ENCODE measurements at places on chromosomes 7 and 10.
A peak's percentile ranks its signal among the peaks of the same experiment; 100 is the strongest.

- no peak for DNase-seq
Observed at GRCh38 chr10:85537561-85537960, 829.0 kb downstream of the GRID1 start.

DNA sequence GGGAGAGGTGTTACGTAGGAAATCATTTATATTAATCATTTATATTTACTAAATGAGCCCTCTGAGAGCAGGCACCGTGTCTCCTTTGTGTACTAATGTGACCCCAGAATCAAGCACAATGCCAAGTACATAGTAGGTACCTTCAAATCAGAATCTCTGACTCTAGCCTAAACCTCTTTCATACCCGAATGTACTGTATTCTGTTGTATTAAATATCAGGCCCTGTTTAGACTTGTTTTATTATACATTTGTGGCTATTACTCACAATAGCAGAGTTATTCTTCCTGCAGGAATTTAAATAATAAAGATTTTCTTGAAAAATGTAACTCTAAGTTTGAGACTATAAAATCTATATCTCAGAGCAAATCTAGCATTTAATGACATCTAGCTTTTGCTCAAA lies 297.3 kb downstream of the EXOC4 start:
- DNase-seq, result no peak

GRCh38 chr7:106367664-106368063 lies 82.9 kb upstream of the NAMPT start:
- no peak for DNase-seq

DNA sequence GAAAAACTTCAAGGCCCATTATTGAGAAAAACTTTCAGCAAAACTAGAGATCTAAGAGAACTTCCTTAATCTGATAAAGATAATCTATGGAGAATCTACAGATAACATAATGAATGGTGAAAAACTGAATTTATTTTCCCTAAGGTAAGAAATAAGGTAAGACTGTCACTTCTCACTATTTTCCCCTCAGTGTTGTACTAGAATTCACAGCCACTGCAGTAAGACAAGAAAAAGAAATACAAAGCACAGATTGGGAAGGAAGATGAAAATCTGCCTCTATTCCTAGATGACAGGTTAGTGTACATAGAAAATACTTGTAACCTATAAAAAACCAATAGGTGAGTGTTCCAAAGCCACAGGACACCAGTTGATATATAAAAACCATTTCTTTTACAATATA lies 220.7 kb upstream of the SHH start:
- DNase-seq, result no peak

GRCh38 chr10:44306147-44306710 lies 78.7 kb downstream of the CXCL12 start:
- no peak for DNase-seq

- peak; percentile 11 for DNase-seq
Observed at GRCh38 chr10:133608855-133609254, 17.7 kb downstream of the FRG2B start.

- no peak for DNase-seq
Observed at GRCh38 chr10:118408181-118408580, 66.1 kb upstream of the FAM204A start.

GRCh38 chr7:2853147-2853546 lies 9.0 kb upstream of the GNA12 start:
- no peak for DNase-seq

DNA sequence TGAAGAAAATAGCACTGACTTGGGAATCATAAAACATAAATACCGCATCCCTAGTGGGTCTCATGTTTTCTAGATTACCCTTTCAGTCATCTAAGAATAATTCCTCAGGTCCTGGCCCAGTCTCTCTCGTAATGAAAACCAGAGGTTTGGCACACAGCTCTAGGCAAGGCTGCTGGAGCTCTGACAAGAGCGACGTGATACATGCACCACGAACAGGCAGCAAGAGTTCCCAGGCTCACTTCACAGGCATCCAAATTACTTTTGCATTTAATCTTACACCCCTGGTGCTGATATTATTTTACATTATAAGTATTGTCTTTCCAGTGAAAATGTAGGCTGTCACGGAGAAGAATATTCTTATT lies 105.2 kb downstream of the THSD7A start:
- DNase-seq, result no peak

- DNase-seq, result no peak
Observed at GRCh38 chr10:116183733-116184511, 89.1 kb downstream of the GFRA1 start.

GRCh38 chr10:91909117-91909677 lies at the start of gene FGFBP3:
Gene FGFBP3 (minus strand): TSS chr10:91909486. CDS start chr10:91908969, 517 bp downstream.
- no peak for DNase-seq

DNA sequence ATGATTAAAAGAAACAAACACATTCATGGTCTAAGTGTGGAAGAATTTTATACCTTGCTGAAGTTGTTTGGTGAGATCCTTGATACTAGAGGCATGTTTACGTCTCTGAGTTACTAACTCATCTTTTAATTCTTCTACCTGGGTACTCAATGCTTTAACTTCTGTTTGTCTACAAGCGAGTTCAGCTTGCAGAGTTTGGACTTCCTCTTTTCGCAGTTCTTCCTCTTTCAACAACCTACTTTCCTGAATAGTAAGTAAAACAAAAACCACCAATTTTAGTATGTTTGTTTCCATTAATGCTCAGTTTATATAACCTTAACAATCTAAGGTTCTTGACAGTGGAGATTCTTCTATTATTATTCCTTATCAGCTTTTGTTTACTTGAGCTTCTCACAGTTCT lies 42.9 kb downstream of the CCDC186 start:
- DNase-seq, result peak; percentile 37

- DNase-seq, result no peak
Observed at GRCh38 chr7:132077971-132078685, 498.1 kb downstream of the PLXNA4 start.

- DNase-seq, result no peak
Observed at GRCh38 chr10:92760609-92761008, 70.9 kb downstream of the HHEX start.

DNA sequence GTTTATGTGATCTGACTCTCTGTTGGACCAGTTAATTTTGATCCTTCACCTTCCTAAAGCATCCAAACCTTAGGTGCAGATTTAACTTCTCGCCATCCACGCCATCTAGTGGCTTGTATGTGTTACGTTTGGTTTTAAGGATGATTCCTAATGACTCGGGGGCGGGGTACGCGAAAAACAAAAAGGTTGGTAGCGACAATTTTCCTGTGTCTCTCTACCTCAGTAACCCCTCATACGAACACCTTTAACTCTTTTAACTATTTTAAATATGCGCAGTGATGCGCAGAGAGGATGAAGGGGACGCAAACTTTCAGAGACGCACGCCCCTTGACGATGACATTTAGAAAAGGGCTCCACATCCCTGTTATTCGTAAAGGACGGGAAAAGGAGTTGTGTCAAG lies 714 bp upstream of the KCND2 start:
- DNase-seq, result peak; percentile 4

DNA sequence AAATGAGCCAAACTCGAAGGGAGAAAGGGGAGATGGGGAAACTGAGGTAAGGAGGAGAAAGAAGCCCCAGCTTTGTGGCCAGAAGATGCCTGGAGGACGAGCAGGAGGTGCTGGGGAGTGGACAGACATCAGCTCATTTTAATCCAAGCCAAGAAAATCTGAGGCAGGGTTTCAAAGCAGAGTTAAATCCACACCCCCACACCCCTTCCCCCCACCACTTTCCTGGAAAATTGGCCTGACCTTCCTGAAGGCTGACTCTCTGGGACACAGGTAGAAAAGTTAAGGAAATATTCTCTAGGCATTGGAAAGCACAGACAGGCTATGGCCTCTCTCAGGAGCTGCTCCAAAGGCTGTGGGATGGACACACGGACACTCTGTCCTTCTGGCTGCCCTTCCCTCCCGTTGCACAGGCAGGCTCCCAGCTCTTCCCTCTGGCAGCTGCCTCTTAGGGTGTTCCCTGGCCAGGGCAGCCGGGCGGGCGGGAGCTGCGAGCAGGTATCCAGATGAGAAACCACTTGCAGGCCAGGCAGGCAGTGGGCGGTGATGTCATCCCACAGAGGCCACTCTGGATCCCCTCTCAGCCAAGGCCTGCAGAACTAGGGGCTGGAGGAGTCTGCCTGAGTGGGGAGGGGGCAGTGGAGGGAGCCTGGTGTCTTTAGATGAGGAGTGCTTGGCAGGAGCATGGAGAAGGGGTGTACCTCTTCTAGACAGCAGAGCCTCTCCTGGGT lies 171.8 kb downstream of the NEURL1 start:
- no peak for DNase-seq

- no peak for DNase-seq
Observed at GRCh38 chr10:96255549-96256333, 15.6 kb downstream of the BLNK start.

- peak; percentile 82 for DNase-seq
Observed at GRCh38 chr10:128147064-128147463, 20.8 kb upstream of the MKI67 start.

DNA sequence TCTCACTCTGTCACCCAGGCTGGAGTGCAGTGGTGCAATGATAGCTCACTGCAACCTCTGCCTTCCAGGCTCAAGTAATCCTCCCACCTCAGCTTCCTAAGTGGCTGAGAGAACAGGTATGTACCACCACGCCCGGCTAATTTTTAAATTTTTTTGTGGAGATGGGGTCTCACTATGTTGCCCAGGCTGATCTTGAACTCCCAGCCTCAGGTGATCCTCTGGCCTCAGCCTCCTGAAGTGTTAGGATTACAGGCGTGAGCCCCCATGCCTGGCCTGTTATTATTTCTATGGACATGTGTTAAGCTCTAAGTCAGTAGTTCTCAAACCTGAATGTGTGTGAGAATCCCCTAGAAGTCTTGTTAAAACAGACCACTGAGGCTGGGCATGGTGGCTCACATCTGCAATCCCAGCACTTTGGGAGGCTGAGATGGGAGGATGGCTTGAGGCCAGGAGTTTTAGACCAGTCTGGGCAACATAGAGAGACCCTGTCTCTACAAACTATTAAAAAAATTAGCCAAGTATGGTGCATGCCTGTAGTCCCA lies 24.5 kb downstream of the TMEM270 start:
- no peak for DNase-seq

DNA sequence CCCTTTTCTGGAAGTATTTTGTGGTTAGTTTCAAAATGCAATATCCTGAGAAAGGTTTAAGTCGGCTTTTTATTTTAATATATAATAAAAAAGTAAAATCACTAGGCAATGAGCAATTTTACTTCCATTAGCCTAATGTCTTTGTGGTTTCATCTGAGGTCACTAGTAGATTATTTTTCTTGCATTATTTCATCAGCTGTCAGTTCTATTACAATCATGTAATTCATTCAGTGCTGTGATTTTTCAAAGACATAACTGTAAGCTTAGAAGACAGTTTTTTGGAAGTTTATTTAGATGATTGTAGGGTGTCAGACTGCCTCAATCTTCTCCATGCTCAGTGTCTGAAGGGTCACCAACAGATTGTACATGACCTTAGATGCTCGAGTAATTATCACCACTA lies 568.0 kb upstream of the GALNT17 start:
- no peak for DNase-seq

DNA sequence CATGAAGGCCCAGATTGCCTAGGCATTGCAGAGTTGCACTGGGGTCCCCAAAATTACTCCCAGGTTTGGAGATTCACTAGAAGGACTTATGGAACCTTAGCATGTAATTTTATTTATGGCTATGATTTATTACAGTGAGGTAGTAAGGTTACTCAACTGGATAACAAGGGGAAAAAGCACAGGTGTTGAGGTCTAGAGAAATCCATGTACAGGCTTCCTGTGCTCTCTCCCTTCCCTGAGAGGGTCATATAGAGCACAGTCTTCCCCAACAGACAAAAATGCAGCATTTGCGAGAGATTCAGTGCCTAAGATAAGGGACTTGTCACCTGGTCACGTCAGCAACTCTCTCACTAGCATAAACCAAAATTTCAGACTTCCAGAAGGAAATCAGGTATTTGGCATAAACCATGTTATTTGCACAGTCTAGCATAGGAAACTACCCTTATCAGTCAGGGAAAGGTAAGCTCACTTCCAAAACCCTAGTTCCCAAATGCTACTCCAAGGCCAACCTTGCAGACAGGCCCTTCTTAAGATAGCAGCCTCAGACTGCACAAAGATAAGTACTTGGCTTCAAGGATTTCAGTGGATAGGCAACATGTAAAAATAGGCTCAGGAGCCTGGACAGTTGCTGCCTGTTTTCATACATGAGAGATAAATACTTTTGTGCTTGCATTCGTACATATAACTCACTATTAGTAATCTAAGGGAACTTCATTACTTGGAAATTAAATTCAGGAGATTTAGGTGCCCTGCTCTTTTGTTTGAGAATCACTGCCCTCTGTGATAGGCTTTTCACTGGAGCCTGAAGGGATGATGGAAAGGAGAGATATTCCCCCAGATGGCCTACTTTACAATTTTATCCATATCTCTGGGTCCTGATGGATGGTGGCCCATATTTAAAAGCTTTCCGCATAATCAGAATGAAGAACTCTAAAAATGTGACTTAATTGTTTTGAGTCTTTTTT lies 378.4 kb upstream of the LRGUK start:
- DNase-seq, result no peak

DNA sequence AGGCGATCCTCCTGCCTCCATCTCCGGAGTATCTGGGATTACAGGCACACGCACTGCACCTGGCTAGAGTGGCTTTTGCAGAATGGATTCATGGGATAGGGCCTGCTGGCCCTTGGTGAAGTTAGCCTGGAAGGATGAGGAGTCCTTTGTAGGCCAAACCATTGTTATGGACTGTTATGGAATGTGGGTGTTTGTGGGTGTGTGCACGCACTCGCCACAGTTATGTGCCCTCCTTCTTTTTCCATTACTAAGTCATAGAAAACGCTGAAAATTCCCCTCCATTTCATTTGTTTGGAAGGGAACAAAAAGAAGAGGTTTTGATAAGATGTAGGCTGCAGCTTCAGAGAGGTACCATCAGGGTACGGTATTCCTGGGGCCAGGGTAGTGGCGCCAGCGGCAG lies 15.0 kb downstream of the ZNF862 start:
- no peak for DNase-seq

DNA sequence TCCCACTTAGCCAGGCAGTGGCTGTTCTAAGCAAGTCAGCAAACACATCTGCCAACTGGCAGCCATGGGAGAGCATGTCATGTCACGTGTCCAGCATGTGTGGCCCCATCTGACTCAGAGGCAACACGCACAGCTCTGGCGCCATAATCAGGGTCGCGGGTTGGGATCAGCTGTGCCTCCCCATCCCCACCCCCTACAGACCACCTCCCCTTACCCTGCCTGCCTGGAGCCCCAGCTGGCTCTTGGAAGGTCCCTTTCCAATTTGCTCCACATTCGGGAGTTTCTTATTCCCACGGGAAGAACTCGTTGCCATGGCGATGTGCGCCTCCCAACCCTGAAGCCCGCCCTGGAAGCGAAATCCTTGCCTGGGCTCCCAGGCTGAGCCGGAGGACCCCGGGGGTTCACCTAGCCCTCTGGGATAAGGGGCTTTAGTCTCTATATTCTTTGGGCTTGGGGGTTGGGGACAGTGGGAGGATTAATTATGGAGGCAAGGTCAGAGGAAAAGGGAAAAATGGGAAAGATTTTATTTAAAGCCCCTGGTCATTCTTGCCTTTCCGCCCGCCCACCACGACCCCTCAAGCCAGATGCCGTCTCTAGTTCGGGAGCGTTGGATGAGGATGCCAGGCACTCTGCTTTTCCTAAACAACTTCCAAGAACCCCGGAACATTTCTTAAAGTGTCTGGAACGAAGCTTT lies 283.7 kb downstream of the ZEB1 start:
- no peak for DNase-seq

Data from inflammatory macrophage treated with lipopolysaccharide for 1 hour (primary cell).